ENCODE measurements at places on chromosomes 6 and 20.

DNA sequence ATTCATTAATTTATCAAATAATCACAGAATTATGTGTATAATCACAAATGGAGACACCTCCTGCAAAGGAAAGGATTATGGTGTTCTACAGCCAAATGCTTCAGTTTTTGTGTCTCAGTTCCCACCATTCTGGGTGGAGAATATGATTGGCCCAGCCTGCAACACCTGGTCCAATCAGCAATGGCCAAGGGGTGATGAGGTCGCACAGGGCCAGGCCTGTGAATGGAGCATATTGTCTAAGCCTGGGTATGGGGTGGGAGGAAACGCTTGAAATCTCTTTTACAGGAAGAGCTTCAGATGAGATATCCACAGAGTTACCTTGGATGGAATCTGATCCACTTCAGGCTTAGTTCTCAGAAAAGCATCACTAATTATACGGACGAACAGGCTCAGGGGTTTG lies 271.6 kb downstream of the DHX35 start:
- DNase-seq, result no peak

DNA sequence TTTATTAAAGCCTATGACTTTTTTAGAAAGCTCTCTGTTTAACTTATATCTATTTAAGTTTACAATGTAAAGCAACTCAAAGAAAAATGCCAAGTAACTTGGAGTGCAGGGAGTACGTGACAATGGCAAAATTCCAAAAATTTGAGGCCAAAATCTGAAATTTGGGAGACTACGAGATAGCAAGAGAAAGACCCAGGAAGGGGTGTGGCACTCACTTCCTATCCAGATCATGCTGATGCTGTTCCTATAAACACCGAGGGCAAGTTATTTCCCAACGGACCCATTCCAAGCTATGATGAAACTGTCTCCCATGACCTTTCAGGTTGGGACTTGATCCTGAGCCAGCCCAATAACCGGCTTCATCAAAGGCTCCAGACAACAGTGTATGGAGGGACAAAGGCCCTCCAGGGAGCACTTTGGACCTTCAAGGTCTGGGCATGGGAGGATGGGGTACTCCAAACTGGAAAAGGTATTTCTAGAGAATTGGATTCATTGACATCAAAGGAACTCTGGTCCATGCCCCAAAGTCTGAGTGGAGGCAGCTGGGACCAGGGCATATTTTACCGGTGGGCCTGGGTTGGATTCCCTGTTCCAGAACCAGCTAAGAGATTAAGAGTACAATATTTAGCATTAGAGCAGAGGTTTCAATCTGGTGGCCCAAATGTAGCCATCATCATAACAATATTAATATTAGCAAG lies 15.7 kb upstream of the SLC13A3 start:
- no peak for DNase-seq

- no peak for DNase-seq
These were observed 190.9 kb downstream of the MAFB start for GRCh38 chr20:40497899-40498691.

DNA sequence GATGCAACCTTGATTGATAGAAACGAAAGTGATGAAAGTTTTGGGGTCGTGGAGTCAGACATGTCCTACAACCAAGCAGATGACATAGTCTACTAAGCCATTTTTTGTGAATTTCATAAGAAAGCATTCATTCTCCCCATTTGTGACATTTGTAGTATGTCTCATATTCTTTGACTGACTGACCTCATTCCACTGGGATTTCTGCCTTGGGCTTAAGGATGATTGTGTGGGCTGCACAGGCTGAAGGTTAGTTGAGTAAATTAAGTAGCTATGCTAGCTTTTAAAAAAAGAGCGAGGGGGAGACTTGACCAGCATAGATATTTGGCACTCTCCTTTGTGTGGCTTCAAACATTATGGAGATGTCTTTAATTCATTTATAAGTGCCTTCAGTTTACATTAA lies 28.9 kb downstream of the STMND1 start:
- no peak for DNase-seq

DNA sequence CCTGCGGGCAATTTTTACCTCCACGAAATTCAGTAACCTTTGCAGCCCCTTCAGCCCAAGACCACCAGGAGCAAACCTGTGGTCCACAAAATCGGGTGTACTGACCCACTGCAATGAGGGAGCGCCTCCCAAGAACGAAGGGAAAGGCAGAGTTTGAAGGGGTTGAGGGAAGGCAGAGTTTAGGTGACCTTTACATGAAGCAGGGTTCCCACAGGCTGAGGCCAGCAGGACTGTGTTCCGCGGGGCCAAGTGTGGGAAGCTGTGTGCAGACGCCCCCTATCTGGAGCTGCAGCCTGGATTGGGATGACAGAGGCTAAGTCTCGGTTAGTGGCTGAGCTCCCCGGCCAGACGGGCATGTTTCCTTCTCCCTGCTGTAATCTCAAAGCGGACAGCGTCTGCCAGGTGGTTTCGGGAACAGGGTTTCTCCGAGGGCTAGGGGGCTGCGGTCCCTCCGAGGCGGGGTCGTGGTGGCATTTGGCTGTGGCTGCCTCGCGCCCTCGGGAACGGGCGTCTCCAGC lies 826 bp upstream of the PYGB start:
- no peak for DNase-seq

DNA sequence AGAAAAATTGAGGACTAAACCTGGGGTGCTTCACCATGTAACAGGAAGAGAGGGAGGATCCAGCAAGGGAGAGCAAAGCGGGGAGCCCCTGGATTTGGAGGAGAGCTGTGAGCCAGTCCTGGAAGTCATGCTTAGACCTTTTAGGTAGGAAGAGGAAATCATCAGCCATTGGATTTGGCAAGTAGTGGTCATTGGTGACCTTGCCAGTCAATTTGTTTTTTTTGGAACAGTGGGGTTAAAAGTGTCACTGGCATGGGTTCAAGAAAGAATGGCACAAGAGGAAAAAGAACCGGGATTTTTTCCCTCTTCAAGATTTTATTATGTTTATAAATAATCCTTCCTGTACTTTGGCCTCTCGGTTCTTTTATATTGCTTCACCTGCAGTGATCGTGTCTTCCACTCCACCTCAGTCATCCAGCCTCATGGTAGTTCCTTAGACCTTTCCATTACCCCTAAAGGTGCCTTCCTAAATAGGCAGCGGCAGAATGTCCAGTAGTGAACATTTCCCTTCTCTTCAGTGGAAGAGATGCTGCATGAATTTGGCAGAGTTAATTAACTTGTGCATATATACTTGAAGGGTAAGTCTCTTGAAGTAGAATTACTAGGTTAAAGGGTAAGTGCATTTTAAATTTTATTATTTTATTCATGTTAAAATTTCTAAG lies 124.7 kb downstream of the QKI start:
- no peak for DNase-seq

GRCh38 chr6:12577124-12577850 lies 139.3 kb upstream of the PHACTR1 start:
- DNase-seq, result no peak

GRCh38 chr6:88982720-88983119 lies 19.3 kb upstream of the RNGTT start:
- no peak for DNase-seq

Measured in smooth muscle cell of the brain vasculature (primary cell).